ENCODE measurements at places on chromosomes 6 and 20.
A peak's percentile ranks its signal among the peaks of the same experiment; 100 is the strongest.

DNA sequence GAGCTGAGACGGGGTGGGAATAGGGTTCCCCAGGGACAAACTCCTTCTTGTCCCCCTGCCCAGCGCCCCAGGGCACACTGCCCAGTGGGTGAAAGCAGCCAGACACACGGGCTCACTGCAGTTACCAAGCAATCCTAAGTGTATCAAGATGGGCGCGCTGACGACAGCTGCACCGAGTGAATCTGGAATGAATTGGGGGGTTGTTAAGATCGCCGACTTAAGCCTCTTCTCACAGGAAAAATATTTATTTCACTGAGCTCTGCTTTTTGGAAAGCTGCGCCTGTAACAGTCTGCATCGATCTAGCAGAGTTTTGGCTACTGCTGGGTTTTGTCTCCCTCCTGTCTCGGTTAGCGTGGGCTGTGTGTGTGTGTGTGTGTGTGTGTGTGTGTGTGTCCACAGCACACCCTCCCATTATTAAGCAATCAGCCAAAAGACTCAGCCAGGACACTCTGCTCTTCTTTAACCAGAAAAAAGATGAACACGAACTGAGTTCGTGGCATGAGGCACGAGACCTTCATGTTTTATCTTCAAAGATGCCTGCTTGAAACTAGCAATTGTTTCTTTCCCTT, 35.9 kb downstream of the RIPOR3 start:
- no peak for DNase-seq

DNA sequence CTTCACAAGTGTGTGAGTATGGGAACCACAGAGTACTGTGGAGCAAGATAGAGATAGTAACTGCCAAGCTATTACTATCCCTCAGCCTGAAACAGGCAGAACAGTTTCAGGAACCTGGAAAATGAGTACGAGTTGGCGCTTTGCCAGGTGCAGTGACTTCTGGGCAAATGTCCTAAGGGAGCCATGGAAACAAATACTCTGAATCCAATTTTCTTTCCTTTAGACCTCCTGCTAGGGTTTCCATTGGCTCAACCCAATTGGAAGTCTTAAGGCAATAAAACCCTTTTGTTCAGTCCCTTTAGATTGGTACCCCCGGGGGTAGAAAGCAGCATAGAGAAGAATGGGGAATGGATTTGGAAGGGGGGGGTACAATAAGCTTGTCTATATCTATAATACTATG, 205.0 kb upstream of the EPHA7 start:
- no peak for DNase-seq

DNA sequence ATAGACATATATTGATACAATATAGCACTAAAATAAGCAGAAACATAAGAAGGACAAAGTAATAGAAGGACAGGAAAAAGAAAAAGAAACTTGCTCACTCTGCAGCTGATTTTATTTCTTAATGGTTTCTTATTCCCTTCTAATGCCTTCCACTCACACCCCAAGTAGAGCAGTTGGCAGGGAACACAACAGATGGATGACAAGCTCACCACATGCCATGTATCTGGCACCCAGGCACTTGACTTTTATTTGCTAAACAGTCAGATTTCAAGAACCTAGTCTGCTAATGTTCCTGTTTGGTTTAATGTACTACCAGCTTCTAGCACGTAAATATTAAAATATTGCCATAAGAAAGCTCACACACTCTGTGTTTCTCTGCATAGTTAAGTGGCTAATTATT, 87.1 kb downstream of the COL19A1 start:
- no peak for DNase-seq

DNA sequence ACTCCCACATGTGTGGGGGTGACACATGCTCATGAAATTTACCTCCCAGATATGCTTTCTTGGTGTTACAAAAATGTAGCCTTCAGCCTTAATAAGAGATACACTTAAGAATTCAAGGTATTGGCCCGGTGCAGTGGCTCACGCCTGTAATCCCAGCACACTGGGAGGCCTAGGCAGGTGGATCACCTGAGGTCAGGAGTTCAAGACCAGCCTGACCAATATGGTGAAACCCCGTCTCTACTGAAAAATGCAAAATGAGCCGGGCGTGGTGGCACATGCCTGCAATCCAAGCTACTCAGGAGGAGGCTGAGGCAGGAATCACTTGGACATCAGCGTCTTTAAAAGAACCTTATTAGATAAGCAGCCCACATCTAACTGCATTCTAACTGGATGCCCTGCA, 614.3 kb upstream of the CDH4 start:
- DNase-seq = no peak

DNA sequence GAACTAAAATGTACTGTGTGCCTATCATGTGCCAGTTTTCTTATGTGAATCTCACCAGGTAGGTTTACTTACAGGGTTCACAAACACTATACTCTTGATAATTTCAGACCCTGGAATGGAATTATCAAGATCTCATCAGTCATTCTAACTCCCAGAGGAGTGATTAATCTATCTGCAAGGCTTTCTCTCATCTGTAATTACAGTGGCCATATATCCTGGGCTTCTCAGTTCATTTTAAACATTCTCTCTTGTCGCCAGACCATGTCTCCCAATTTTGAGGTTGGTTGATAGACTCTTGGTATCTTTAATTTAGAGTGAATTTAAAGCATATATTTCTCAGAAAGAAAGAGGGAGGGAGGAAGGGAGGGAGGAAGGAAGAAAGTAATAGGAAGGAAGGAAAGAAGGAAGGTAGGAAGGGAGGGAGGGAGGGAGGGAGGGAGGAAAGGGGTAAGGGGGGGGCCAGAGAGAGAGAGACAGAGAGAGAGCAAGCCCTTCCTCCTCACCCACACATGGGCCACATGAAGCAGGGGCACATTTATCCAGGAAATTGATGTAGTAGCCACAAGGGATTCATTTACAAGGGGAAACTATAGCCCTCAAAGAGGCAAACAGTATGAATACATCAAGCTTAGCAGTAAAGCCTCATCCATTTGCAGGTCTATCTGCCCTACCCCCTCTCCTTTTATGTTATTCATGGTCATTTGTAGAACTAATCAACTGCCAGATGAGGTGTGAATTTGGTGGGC, 25.8 kb upstream of the NRSN1 start:
- DNase-seq = no peak

DNA sequence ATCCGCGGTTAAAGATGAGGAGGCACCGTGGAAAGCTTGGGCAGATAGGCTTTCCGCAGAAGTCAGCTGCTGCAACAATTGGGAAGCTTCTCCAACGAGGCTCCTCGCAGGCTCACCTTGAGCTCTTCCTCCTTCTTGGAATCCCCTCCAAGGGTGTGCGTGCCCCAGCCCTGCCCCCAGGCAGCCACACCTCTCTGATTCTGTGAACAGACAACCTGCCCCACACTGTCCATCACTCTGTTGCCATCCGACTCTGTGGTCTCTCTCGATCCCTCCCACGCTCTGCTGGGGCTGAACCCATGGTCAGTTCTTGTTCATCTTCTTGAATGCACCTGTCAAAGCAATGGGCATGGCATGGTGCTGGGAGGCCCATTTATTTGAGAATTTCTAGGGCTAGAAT, 31.5 kb downstream of the PACSIN1 start:
- no peak for DNase-seq

GRCh38 chr20:37925265-37926165, 22.6 kb downstream of the VSTM2L start:
- DNase-seq = no peak

- DNase-seq = peak; percentile 83
Observed at GRCh38 chr20:21840991-21841390, 135.5 kb downstream of the PAX1 start.

DNA sequence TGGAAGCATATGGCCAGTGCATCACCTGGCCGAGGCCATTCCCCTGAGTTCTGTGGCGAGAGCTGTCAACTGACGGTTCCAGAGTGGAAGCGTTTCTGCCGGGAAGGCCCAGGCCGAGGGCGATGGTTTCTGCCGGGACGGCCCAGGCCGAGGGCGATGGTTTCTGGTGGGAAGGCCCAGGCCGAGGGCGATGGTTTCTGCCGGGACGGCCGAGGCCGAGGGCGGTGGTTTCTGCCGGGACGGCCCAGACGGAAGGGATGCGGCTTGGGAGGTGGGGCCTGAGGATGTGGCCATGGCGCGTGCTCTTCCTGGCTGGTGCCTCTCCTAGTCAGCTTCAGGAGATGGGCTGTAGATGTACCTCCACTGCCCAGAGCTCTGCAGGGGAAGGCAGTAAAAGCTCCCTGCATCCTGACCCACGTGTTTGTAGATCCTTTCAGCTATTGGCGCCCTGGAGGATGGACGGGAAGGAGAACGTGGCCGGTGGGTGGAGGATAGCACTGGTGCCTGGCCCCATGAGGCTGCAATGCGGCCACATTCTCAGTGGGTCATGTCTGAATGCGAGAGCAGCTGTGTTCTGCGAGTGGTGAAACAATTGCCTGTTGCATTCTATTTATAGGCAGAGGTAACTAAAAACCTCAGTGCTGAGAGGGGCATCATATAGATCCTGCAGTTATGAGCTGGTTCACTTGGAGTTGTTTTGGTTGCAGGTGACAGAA, 12.8 kb downstream of the TPD52L2 start:
- no peak for DNase-seq

- DNase-seq = no peak
Observed at GRCh38 chr20:36614781-36615557, 9.4 kb downstream of the RAB5IF start.

- DNase-seq = peak; percentile 13
Observed at GRCh38 chr6:113591896-113592827, 265.0 kb upstream of the MARCKS start.

GRCh38 chr20:21900431-21900830, 195.0 kb downstream of the PAX1 start:
- no peak for DNase-seq

GRCh38 chr20:36544134-36545018, 3.1 kb downstream of the MYL9 start:
- peak; percentile 29 for DNase-seq

Data from HT1080 (cell line).